Osteocyte (in vitro differentiated cells): ENCODE measurements at places on chromosomes 1 and 21. TPM values are rescaled to one million over a fixed set of nuclear protein-coding genes. Genes with fewer than 3 reads are reported as not detected.
A peak's percentile ranks its signal among the peaks of the same experiment; 100 is the strongest.

ECM1 gene
- total RNA-seq: 17.4 and 19.8 TPM in 2 replicates

AKIRIN1 gene
- 42.5 and 42.7 TPM in 2 replicates for total RNA-seq

IGFN1 gene
- total RNA-seq: 3.2 and 3.8 TPM in 2 replicates

HENMT1 gene
- total RNA-seq: 6.8 and 7.2 TPM in 2 replicates

SASS6 gene
- 2.8 and 3.2 TPM in 2 replicates for total RNA-seq

S100A7A gene
- not detected in 2 replicates for total RNA-seq

NHLH2 gene
- total RNA-seq: not detected in 2 replicates

TBX19 gene
- total RNA-seq: 2.5 and 3.5 TPM in 2 replicates

DNA sequence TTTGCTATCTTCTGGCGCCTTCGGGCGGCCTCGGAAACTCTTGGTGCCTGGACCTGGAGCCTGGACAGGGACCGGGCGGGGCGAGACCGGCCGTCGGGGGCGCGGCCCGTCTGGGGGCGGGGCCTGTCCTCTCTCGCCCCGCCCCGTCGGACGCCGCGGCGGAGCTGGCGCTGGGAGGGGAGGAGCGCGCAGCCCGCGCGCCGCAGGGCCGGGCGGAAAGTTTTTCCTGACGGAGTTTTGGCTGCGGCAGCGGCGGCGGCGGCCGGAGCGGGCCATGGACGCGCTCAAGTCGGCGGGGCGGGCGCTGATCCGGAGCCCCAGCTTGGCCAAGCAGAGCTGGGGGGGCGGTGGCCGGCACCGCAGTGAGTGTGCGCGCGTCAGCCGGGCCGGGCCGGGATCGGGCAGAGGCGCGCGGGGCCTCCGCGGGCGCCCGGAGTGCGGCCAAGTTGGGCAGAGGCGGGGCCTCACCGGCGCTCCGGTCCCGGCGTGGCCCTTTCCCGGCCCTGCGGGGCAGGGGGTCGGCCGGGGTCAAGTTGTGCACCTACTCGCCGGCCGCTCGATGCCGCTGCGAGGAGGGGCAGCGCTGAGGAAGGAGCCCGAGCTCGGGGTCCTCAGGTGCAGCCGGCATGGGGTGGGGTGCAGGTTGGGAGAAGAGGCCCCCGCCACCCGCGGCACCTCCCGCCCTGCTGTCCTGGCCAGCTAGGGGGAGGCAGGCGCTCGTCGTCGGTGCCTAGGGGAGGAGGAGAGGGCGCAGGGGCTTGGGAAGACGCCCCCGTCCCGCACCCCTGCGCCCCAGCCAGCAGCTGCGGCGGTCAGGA is at the start of gene LDLRAP1:
Gene LDLRAP1, plus strand, starts transcription at position 182 of the 818 bp plus-strand sequence. Its CDS starts 93 bp downstream, at position 275.
- no peaks in the 10 kb centered on the region for H3K36me3 ChIP-seq
- peaks cover 25% of the 10 kb centered on the region for H3K4me1 ChIP-seq
- peak within 1 kb of the TSS; percentile 85 for H3K4me3 ChIP-seq
- no peaks in the 10 kb centered on the region for H3K27me3 ChIP-seq

GRCh38 chr1:92951141-92951582 is 10.1 kb downstream of the DIPK1A start:
- H3K4me3 ChIP-seq: no peak overlapping the region
- peaks cover 2% of the 10 kb centered on the region for H3K36me3 ChIP-seq
- no peak overlapping the region for H3K27ac ChIP-seq

DNA sequence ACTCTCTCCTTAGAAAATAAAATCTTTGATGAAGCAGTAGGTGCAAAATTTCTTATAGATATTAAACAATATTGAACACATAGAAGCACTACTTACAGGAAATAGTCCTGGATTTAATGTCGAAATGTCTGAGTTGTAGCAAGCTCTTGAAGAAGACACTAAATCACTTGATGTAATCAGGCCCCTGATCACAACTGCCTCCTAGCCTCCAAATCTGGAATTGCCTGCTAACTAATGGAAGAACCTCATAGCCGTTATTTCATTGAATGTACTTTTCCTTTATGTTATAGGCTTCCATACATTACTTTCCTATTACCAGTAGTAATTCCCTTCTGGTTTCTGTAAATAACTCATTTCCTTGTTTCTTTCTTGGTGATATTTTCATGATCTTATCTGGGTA is 675.7 kb upstream of the CHRM3 start:
- no peaks in the 10 kb centered on the region for H3K27me3 ChIP-seq
- no peak for DNase-seq
- H3K27ac ChIP-seq: no peak overlapping the region
- no peaks in the 10 kb centered on the region for H3K4me1 ChIP-seq
- H3K4me3 ChIP-seq: no peak overlapping the region

GRCh38 chr1:8955406-8955805 is 9.7 kb downstream of the CA6 start:
- no peak for DNase-seq
- peaks cover 7% of the 10 kb centered on the region for H3K27me3 ChIP-seq
- H3K27ac ChIP-seq: no peak overlapping the region
- no peak overlapping the region for H3K4me3 ChIP-seq
- peaks cover 3% of the 10 kb centered on the region for H3K36me3 ChIP-seq

- no peak for DNase-seq
- H3K4me3 ChIP-seq: peak within 1 kb of the TSS; percentile 85
- peak within 1 kb of the TSS; percentile 92 for H3K27ac ChIP-seq
- H3K4me1 ChIP-seq: peaks cover 70% of the 10 kb centered on the region
Observed at GRCh38 chr1:155127105-155127966, at the start of gene EFNA1. TSS of gene EFNA1 (plus strand) at chr1:155127876. CDS start at chr1:155127978, 102 bp downstream.

GRCh38 chr1:175530622-175531375 is 212.6 kb downstream of the TNR start:
- no peak for DNase-seq
- no peaks in the 10 kb centered on the region for H3K36me3 ChIP-seq
- H3K4me3 ChIP-seq: no peak overlapping the region
- no peak overlapping the region for H3K27ac ChIP-seq

DNA sequence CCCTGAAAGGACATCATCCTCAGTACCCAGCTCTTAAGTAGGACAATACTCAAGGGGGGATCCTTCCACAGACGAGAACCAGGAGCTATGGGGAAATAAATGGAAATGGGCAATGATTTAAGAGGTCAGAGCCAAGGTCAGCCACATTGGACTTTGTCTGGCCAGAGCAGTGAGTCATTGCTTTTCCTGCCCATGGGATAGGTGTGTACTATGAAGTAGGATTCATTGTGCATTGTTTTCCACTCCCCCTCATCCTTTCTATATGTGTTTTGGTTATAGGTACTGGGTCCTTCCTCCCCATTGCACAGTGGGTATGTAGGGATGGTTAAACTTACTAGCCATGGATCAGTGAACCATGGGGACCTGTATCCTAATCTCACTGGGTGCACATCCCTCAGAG is 328.9 kb upstream of the USP25 start:
- no peaks in the 10 kb centered on the region for H3K36me3 ChIP-seq
- no peaks in the 10 kb centered on the region for H3K27me3 ChIP-seq
- no peak overlapping the region for H3K27ac ChIP-seq
- no peak overlapping the region for H3K4me3 ChIP-seq
- no peak for DNase-seq

GRCh38 chr21:39346206-39346605 is 2.7 kb downstream of the HMGN1 start:
- no peaks in the 10 kb centered on the region for H3K27me3 ChIP-seq
- no peak for DNase-seq
- H3K4me3 ChIP-seq: peak overlapping the region; percentile 84
- peaks cover 49% of the 10 kb centered on the region for H3K36me3 ChIP-seq
- peaks cover 36% of the 10 kb centered on the region for H3K4me1 ChIP-seq
- H3K27ac ChIP-seq: no peak overlapping the region

DNA sequence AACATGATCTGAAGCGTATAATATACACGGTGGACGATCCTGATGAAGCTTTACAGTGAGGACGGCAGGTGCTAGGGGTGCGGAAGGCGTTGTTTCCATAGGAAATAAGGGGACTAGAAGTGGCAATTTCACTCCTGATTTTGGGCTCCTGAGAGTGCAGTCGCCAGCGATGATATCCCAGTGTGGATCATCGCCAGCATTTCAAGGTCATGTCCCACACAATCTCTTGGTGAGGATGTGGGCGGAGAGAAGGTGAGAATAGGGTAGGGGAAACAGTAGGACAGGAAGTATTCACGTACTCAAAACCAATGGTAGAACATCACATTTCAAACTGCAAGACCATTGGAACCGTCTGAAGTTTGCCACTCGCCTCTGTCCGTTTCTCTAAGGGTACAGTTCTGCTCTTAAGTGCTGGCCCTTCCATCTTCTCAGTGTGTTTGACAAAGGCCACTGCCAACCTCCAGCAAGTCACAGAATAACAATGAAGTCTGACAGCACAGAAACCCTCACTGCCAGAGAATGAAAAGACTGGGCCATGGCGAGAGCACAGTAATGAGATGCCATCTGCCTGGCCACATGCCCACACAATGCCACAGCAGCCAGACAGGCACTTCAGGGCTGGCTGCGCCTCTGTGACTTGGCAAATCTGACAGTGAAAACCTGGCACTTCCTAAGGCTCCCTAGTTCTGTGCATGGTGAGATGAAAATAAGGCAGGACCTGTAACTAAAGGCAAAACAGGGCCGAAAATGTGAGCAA is 27.9 kb downstream of the PCSK9 start:
- H3K27me3 ChIP-seq: no peaks in the 10 kb centered on the region
- H3K36me3 ChIP-seq: peaks cover 51% of the 10 kb centered on the region
- H3K4me1 ChIP-seq: peaks cover 20% of the 10 kb centered on the region

- DNase-seq: no peak
- no peak overlapping the region for H3K27ac ChIP-seq
- H3K4me1 ChIP-seq: peaks cover 2% of the 10 kb centered on the region
Observed at GRCh38 chr1:174692313-174692712, 244.5 kb downstream of the GPR52 start.
